ENCODE measurements at places on chromosomes 3 and 15. TPM values are rescaled to one million over a fixed set of nuclear protein-coding genes. Genes with fewer than 3 reads are reported as not detected.

DNA sequence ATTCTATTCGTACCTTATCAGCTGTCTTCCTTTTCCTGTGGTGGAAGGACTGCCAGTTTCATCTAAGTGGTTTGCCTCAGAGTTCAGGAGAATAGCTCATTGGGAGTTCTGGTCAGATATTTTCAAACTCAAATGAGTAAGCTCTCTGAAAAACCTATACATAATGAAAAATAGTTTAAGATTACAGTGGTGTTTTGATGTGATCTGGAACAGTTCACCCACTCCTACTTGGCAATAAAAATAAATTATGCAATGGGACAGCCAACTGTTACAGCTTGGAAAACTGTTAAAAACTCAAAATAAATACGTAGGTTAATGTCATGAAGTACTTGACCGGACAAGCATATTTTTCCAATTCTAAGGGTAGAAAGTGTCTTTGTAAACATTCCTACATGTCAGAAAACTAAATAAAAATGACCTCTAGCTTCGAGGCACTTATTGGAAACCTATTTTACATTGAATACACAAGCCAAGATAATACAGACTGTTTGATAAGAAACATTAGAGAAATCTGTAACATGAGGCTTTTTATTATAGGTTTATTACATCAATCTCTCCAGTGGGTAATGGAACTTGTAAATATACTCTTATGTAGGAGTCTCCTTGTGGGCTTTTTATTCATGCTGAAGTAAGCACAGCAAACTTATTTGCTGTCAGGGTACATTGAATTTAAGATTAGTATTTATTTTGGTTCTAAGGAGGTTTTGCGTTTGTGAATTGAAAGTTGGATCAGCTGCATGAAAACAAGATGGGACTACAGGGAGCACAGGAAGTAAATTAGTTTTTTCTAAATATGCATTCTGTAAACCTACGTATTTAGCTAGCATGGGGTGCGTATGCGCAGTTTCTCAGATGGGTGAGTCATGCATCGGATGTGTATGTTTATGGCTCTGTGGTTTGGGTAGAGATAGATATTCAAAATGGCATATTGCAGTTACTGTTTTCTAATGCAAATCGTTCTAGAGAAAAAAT is 453.1 kb downstream of the IL5RA start:
- H3K4me3 ChIP-seq, result no peak overlapping the region
- no peaks in the 10 kb centered on the region for H3K27me3 ChIP-seq
- H3K27ac ChIP-seq, result no peak overlapping the region
- no peak for DNase-seq
- no peaks in the 10 kb centered on the region for H3K36me3 ChIP-seq

DNA sequence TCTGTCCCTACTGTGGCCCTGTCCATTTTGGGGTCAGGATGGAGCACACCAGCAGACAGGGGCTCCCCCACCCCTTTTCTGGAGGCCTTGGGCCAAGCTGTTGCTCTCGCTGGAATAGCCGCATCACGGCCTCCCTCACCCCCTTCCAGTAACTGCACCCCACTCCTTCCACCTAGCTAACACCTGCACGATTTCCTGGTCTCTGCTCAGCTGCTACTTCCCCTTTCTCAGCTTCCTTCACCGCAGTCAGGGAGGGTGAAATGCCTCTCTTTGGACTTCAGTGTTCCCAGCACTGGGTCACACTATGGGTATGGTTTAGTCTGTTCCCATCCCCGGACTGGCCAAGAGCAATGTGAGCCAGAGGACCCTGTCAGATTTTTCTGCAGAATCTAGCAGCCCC is 400.2 kb downstream of the MCTP2 start:
- no peak overlapping the region for H3K4me3 ChIP-seq
- no peak overlapping the region for H3K27ac ChIP-seq
- H3K27me3 ChIP-seq, result no peaks in the 10 kb centered on the region
- no peaks in the 10 kb centered on the region for H3K36me3 ChIP-seq

- H3K4me1 ChIP-seq, result peaks cover 17% of the 10 kb centered on the region
- H3K36me3 ChIP-seq, result no peaks in the 10 kb centered on the region
- no peak overlapping the region for H3K4me3 ChIP-seq
Measured at GRCh38 chr3:125511420-125512118, 8.4 kb downstream of the SNX4 start.

DNA sequence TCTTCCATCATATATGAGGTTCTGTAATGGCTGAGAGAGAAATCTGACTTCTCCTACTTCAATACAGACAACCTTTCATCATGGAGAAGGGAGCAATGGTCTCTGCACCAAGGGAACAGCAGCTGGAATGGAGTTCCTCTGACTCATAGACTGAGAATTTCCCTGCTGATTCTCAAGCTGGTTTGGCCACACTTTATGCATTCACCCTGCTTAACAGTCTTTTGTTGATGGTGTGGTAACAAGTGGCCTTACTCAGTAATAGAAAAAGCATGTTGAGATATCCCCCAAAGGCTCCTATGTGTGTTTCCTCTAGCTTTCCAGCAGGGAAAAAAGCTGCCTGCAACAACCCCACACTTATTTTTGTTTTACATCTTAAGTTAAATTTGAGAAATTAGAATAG is 138.1 kb downstream of the GREM1 start:
- no peaks in the 10 kb centered on the region for H3K36me3 ChIP-seq
- H3K27me3 ChIP-seq, result no peaks in the 10 kb centered on the region
- no peak overlapping the region for H3K4me3 ChIP-seq
- no peak for DNase-seq

The NOX5 gene
- total RNA-seq, result 0.06 TPM

DNA sequence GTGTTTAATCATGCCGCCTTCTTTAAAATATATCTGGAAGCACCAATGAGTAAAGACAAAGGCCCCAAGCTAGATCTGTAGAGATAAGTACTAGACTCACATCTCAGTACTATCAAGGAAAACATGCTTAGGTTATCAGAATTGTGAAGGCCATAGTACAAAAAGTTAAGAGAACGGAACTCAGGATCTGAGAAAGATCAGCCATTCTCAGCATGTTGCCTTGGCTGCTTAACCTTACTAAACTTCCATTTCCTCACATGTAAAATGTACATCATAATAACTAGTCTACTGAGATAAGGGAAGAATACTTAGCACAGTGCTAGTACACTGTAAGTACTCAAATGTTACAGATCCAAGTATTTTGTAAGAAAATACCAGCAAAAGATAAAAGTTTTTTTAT is 7.6 kb downstream of the DNAJC19 start:
- no peak for DNase-seq
- H3K36me3 ChIP-seq, result peaks cover 8% of the 10 kb centered on the region
- no peaks in the 10 kb centered on the region for H3K27me3 ChIP-seq
- H3K4me3 ChIP-seq, result no peak overlapping the region

GRCh38 chr3:143445118-143445517 is 325.5 kb downstream of the CHST2 start:
- DNase-seq, result no peak
- no peak overlapping the region for H3K27ac ChIP-seq
- H3K27me3 ChIP-seq, result no peaks in the 10 kb centered on the region
- no peaks in the 10 kb centered on the region for H3K36me3 ChIP-seq
- no peak overlapping the region for H3K4me3 ChIP-seq
- H3K4me1 ChIP-seq, result peaks cover 22% of the 10 kb centered on the region

DNA sequence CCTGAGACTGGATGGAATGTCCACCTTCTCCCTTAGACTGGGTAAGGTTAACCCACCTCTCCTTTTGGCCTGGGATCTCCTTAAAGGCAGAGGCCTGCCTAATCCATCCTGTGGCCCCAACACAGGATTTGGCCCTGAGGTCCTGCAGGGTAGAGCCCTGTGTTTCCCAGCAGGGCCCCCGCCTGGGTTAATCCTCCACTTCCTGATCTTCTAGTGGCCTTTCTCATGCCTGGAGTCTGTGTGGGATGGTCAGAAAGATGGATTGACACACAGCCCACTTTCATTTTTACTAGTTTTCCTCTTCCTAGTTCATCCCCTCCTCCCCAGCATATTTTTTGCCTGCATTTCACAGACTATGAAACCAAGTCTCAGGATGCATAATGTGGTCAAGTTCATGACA is 48.9 kb upstream of the SLC6A6 start:
- H3K27ac ChIP-seq, result no peak overlapping the region
- no peak for DNase-seq
- no peaks in the 10 kb centered on the region for H3K27me3 ChIP-seq
- no peak overlapping the region for H3K4me3 ChIP-seq

- DNase-seq, result no peak
- no peaks in the 10 kb centered on the region for H3K27me3 ChIP-seq
- H3K4me3 ChIP-seq, result no peak overlapping the region
- H3K4me1 ChIP-seq, result no peaks in the 10 kb centered on the region
- H3K36me3 ChIP-seq, result no peaks in the 10 kb centered on the region
Measured at GRCh38 chr3:23041918-23042696, 161.0 kb upstream of the UBE2E2 start.

GRCh38 chr15:101242999-101243336 is 8.9 kb downstream of the CHSY1 start:
- H3K27ac ChIP-seq, result peak overlapping the region; percentile 14
- peaks cover 92% of the 10 kb centered on the region for H3K4me1 ChIP-seq
- DNase-seq, result no peak
- H3K4me3 ChIP-seq, result peak overlapping the region; percentile 57

- DNase-seq, result peak; percentile 90
- H3K4me1 ChIP-seq, result peaks cover 54% of the 10 kb centered on the region
- peak overlapping the region; percentile 93 for H3K27ac ChIP-seq
- H3K36me3 ChIP-seq, result no peaks in the 10 kb centered on the region
- H3K27me3 ChIP-seq, result no peaks in the 10 kb centered on the region
Measured at GRCh38 chr3:39383881-39384664, 903 bp downstream of the SLC25A38 start.

- H3K27ac ChIP-seq, result no peak overlapping the region
- no peak for DNase-seq
- no peaks in the 10 kb centered on the region for H3K4me1 ChIP-seq
Measured at GRCh38 chr3:16357186-16358121, 92.4 kb downstream of the OXNAD1 start.

DNA sequence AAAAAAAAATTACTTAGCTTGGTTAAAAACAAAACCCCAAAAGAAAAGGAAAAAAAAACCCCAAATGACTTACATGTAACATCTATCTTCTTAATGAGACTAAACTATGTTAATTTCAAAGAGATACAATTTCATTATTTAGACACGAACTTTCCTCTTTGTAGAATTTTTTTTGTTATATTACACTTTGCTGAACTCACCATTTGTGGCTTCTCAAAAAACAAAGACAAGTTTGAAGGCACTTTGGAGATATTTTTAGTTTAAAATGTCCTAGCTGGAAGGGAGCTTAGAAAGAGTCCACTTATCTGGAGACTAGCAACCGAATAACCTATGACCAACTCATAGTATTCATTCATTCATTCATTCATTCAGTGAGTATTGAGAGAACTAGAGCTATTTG is 301.7 kb upstream of the ROPN1 start:
- H3K36me3 ChIP-seq, result no peaks in the 10 kb centered on the region
- no peaks in the 10 kb centered on the region for H3K27me3 ChIP-seq
- no peak for DNase-seq
- H3K27ac ChIP-seq, result no peak overlapping the region
- H3K4me3 ChIP-seq, result no peak overlapping the region

GRCh38 chr15:89335298-89336041 is 846 bp upstream of the POLG start:
- peaks cover 46% of the 10 kb centered on the region for H3K4me1 ChIP-seq
- DNase-seq, result no peak
- H3K27me3 ChIP-seq, result no peaks in the 10 kb centered on the region
- H3K36me3 ChIP-seq, result peaks cover 26% of the 10 kb centered on the region

GRCh38 chr3:37925157-37925556 is 63.5 kb downstream of the CTDSPL start:
- H3K4me3 ChIP-seq, result no peak overlapping the region
- H3K27me3 ChIP-seq, result no peaks in the 10 kb centered on the region
- no peaks in the 10 kb centered on the region for H3K4me1 ChIP-seq
- no peak overlapping the region for H3K27ac ChIP-seq

GRCh38 chr3:107919239-107919638 is 171.6 kb downstream of the CD47 start:
- H3K36me3 ChIP-seq, result no peaks in the 10 kb centered on the region
- no peak overlapping the region for H3K27ac ChIP-seq
- H3K27me3 ChIP-seq, result peaks cover 4% of the 10 kb centered on the region
- DNase-seq, result no peak
- no peak overlapping the region for H3K4me3 ChIP-seq

The CCDC14 gene
- total RNA-seq, result 46.0 TPM

- no peaks in the 10 kb centered on the region for H3K36me3 ChIP-seq
- H3K27me3 ChIP-seq, result no peaks in the 10 kb centered on the region
- H3K4me3 ChIP-seq, result no peak overlapping the region
- no peak overlapping the region for H3K27ac ChIP-seq
- no peaks in the 10 kb centered on the region for H3K4me1 ChIP-seq
Measured at GRCh38 chr3:147773116-147773630, 364.0 kb downstream of the ZIC1 start.

DNA sequence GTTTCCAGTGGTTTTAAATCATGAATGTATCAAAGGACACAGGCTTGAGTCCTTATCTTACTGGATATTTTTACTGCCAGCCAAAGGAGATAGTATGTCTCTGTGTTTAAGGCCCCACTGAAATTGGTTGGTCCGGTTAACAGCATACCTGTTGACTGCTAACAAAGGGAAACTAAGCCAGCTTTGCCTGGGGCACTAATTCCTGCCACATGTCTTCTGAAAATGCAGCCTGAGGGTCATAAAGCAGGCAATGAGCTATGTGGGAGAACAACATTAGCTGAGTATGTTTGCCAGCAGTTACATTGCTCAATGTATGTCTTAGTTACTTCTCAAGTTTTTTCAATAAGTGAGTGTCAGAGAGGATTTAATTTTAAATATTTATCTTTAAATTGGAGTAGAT is 12.4 kb downstream of the PLS1 start:
- no peaks in the 10 kb centered on the region for H3K27me3 ChIP-seq
- no peak overlapping the region for H3K27ac ChIP-seq
- H3K36me3 ChIP-seq, result no peaks in the 10 kb centered on the region
- no peak overlapping the region for H3K4me3 ChIP-seq

DNA sequence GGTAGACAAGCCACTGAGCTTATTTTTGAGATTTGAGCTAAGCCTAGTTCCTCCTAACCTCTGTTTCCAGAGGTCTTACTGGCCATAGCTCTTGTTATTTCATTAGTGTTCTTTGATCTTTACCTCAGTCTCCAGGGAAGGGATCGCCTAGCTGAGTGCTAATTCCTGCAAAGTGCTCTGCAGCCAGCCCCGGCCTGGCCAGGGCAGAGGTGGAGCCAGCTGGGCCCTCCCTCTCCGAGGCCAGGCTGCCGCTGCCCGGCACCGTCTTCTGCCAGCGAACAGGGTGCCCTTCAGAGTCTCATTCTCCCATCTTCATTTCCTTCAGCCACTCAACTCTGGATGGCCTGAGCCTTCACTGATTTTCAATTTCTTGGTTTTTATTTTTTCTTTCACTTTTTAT is 19.7 kb downstream of the FAN1 start:
- no peak overlapping the region for H3K27ac ChIP-seq
- peaks cover 50% of the 10 kb centered on the region for H3K36me3 ChIP-seq
- DNase-seq, result no peak
- no peaks in the 10 kb centered on the region for H3K4me1 ChIP-seq

The RARRES1 gene
- not detected for total RNA-seq

DNA sequence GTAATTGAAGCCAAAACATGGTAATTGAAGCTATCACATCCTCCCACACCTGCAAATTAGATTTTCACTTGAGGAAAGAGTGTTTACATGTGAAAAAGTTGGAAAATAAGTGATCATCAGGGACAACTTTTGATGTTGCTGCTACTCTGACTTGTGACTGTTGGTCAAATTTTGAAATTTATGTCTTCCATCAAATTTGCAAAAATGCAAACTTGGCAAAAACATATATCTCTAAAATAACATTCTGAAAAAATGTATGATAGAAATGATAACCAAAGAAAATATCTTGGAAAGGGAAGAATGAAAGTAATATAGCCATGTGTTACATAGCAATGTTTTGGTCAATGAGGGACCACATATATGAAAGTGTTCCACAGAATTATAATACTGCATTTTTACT is 703.9 kb upstream of the SEMA6D start:
- no peaks in the 10 kb centered on the region for H3K36me3 ChIP-seq
- H3K27ac ChIP-seq, result no peak overlapping the region
- no peak for DNase-seq
- no peak overlapping the region for H3K4me3 ChIP-seq
